ENCODE measurements at places on chromosomes 2 and 18. TPM values are rescaled to one million over a fixed set of nuclear protein-coding genes. Genes with fewer than 3 reads are reported as not detected.

- no peak for DNase-seq
Observed at GRCh38 chr2:10465910-10466309, 17.8 kb upstream of the ODC1 start.

DNA sequence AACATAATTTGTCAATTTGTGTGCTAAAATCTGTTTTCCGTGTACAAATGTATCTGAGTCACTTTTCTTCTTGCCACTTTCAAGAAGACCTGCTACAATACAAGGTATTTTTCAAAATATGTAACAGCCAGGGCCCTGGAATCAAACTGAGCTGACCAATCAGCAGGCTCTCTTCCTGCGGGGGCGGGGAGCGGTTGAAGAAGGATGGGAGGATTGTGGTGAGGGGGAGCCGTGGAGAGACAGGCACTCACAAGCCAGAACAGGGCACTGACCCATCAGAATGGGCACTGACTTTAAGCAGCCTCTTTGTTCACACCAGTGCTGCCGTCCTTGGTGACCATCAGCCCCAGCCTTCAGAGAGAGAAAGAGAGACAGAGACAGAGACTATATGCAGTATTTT is 40.6 kb upstream of the CCNYL1 start:
- no peak for DNase-seq

Gene FTCDNL1
- total RNA-seq: 0.32 TPM

GRCh38 chr2:130374587-130375290 is 18.9 kb downstream of the PTPN18 start:
- peak; percentile 64 for DNase-seq

- DNase-seq: no peak
Observed at GRCh38 chr2:240153418-240153817, 13.0 kb upstream of the OTOS start.

DNA sequence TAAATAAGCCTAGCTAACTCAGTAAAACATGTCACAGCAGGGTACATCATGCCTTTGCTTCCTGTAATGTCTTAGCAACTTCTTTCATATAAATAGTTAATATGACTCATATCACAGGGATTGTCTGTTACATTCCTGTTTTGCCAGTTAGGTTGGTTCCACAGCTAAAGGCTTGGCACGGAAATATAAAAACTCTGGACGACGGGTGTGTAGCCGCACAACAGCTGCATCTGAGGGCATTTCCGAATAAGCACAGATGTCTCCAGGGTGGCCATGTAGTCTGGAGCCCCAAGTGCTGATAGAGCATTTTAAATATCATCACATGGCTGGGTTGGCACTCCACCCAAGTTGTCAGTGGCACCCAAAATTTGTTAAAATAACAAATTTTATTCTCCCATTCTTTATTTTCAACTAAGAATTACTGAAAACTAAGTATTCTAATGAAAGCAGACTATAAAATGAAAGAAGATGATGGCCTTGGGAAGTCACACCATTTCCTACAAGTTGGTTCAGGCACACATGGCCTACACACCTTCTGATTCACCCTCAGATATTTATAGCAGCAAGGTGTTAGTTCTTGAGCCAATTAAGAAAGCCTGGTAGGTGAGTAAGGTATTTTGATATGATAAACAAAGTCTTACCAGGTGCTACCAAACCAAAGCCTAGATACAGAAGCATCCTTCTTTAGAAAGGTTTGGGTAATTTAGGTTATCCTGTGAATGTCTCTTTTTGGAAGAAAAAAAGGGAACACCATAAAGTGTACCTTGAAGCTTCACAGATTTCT is 61.8 kb upstream of the STK17B start:
- peak; percentile 67 for DNase-seq

- DNase-seq: no peak
Observed at GRCh38 chr2:84703831-84704230, 177.1 kb downstream of the TRABD2A start.

Gene CCDC178
- total RNA-seq: 0.43 TPM

DNA sequence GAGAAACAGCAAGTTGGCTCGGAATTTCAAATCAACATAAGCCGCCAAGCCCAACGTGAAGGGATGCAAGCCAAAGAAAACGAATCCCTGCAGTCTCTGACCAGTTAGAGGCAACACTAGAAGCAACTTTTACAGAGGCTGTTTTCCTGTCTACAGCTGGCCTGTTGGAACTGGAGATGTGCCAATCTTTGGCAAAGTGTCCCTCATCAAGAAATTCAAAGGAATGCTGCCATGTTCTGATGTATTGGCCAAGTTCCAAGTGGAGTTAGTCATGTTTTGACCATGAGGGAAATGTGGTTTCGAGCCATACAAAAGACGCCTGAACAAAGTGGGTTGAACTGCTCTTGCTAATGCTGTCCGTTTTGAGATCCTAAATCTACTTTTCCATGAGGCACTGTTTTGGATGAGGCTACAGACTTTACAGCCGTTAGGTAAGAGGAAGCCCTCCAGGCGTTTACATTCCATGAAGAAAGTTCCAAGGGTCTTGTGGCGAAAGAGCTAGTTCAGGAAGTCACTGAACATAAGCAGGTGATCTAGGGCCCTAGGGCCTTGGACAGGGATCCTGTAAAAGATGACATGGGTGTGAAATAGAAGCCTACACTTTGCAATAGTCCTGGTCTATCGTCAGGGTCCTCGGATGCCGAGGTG is 140.7 kb upstream of the PXDN start:
- peak; percentile 3 for DNase-seq

- peak; percentile 85 for DNase-seq
Observed at GRCh38 chr2:101831351-101831865, 133.9 kb downstream of the MAP4K4 start.

Gene DNAJB2
- total RNA-seq: 29.6 TPM

GRCh38 chr2:40276076-40276475 is 175.8 kb downstream of the SLC8A1 start:
- no peak for DNase-seq

DNA sequence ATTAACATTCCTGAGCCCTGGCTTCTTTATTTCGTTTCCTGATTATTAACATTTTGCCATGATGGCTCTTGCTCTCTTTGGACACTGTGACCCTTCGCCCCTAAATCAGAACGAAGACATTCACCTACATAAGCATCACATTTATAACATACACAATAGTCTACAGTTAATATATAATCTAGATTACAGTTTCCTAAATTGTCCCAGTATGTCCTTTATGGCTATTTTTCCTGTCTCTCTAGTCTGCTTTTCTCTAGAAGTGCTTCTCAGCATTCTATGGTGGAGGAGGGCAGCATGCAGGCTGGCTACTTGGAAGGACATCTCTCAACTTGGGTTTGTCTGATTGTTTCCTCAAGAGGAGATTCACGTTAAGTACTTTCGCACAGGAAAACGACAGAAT is 49.9 kb downstream of the FAM210A start:
- DNase-seq: no peak

DNA sequence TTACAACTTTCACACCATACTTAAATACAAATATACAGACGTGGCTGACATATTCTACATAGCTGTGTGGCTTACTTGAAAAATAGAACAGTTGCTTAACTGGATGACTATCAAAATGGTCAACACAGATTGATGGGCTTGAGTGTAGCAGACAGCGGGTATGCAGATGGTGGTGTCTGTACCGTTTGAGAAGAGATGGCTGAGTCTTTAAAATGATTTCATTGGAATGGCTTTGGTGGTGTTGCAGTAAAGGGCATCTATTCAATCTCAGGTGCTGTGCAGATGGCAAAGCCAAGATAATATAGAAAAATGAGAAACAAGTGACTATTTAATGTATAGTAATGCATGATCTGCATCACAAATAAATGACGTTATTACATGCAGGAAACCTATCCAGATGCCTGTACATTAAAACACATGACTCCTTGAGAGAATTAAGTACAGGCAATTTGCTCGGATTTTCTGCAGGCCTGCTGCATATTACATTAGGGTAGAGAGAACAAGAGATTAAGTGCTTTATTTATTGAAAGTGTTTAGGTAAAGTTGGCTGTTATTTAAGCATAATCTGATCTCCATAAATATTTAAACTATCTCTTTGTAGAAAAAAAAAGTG is 68.5 kb downstream of the AGPS start:
- no peak for DNase-seq

Gene VWA3B
- not detected for total RNA-seq

Gene ZSCAN30
- total RNA-seq: 21.6 TPM

- no peak for DNase-seq
Observed at GRCh38 chr2:230537531-230537976, 121.6 kb downstream of the SP100 start.

Gene NXPH2
- under 0.01 TPM for total RNA-seq

Gene GREB1
- total RNA-seq: under 0.01 TPM

- DNase-seq: no peak
Observed at GRCh38 chr2:5022061-5022460, 670.1 kb upstream of the SOX11 start.

- DNase-seq: no peak
Observed at GRCh38 chr2:1912771-1913170, 168.5 kb upstream of the PXDN start.

DNA sequence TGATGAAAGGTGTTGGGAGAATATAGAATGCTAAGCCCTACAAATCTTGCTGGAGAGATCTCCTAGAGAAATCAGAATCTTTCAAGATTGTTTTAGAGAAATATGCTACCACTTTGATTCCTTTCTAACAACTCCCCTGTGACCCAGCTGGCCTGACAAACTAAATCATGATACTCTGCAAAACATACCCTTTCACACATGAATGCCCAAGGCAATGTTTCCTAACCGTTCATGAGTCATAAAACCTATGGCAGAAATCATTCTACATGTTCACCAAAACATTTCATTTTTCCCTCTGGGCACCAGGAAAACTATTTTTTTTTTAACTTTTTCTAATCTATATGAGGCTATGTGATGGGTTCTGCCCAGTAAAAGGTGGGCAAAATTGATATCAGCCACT is 77.8 kb upstream of the SETBP1 start:
- peak; percentile 48 for DNase-seq

Gene CRYGC
- total RNA-seq: not detected

DNA sequence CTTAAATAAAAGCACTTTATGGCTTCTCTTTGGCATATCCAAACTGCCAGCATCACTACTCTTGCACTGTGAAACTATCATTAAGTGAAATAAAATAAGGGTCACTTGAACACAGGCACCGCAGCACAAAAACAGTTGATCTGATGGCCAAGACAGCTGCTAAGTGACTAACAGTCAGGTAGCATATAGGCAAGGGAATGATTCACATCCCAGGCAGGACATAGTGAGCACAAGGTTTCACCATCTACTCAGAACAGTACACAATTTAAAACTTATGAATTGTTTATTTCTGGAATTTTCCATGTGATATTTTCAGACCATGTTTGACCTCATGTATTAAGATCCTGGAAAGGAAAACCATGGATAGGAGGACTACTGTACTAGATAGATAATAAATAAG is 214.2 kb downstream of the MREG start:
- peak; percentile 45 for DNase-seq

DNA sequence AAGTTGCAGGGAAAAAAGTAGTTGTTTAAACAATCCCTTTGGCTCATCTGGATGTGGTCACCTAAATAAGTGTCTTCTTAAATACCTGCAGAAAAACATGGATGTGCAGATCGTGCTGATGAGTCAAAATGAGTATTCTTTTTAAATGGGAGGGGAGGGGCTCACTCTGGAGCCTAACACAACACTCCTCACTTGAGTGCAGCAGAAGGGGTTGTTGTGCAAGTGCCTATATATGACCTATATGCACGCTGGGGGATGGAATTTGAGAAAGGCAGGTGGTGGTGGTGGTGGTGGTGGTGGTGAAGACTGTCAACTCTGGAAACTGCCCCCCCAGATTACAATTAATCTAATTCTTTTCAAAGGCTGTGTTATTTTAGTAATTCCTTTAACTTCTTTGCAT is 77.9 kb upstream of the FAM124B start:
- DNase-seq: no peak

Gene GAREM1
- total RNA-seq: 0.97 TPM

Gene KCNF1
- not detected for total RNA-seq

Gene GPAT2
- 1.9 TPM for total RNA-seq

Gene COBLL1
- total RNA-seq: 13.4 TPM

DNA sequence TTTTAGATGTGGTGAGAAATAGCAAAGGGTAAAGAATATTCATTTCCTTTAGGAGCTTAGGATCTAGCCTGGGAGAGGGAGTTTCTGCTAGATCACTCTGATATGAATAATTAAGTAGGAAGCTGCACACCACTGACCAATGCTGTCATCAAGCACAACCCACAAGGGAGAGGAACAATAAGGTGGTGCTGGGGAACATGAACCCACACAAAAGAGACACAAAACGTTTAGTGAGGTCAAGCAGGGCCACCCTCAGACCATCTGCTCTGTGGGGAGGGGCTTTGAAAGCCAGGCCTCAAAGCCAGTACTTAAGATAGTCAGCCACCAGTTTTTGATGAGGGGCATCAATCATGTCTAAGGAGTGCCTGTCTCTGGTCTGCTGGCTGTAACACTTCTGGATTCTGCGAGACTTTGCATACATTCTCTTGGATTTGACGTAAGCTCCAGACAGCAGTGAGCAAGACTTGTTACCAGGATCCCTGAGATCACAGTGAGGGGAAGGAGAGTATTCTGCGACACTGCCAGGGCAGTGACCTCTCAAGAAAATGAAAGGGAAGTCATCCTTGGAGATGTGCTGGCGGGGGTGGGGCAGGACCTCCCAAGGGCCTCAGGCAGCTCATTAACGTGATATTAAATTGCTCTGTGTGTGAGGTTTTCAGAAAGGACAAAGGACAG is 127.0 kb downstream of the CCBE1 start:
- DNase-seq: peak; percentile 25

DNA sequence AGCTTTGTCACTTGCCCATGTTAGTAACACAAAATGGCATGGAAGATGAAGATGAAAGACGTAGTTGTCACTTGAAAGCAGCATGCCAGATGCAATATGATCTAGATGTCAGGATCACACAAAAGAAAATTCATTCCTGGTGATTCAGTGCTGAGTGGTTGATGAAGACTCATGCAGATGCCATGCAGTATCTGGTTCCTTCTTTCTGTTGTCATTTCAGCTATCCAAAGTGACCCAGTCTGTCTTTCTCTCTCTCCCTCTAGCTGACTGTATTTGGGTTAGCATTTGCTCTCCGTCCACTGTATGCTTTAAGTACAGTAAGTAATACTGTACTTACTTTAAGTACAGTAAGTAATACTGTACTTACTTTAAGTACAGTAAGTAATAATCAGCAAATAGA is 50.4 kb downstream of the TTN start:
- no peak for DNase-seq

Gene MARCO
- total RNA-seq: not detected

Gene KLF11
- 6.9 TPM for total RNA-seq

Gene TLX2
- not detected for total RNA-seq

- DNase-seq: no peak
Observed at GRCh38 chr2:65031341-65032018, 24.7 kb upstream of the CEP68 start.

Gene MAPK4
- total RNA-seq: under 0.01 TPM

DNA sequence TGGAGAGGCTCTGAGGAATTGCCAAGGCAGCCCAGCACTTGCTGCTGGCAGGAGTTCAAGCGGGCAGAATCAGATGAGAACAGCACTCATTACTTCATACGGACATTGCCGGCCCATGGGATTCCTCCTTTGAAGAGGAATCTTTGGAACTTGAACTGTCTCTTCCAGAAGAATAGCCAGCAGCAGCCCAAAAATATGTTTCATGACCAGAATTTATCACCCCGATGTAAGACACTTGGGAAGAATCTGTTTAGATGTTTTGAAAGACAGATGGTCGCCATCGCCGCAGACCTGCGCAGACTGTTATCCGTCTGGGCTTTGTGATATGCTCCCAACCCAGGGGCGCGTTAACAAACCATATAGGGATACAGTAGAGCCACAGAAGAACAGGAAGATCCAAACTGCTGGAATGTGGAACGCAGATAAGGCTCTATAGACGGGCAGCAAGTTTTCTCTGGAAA is 3.7 kb upstream of the ADI1 start:
- peak; percentile 88 for DNase-seq

GRCh38 chr2:172953411-172953810 is 122.2 kb upstream of the MAP3K20 start:
- DNase-seq: no peak
